ENCODE measurements at places on chromosomes 2 and 18. TPM values are rescaled to one million over a fixed set of nuclear protein-coding genes. Genes with fewer than 3 reads are reported as not detected.

Gene LRRTM4
- total RNA-seq: not detected

Gene DTNB
- total RNA-seq: 5.4 TPM

Gene M1AP
- total RNA-seq: not detected

Gene REEP1
- not detected for total RNA-seq

Gene ALLC
- not detected for total RNA-seq

Gene GPR45
- total RNA-seq: not detected

Gene GAL3ST2
- total RNA-seq: not detected

Gene NEURL3
- not detected for total RNA-seq

Gene KCNIP3
- 1.7 TPM for total RNA-seq

Gene CHST9
- not detected for total RNA-seq

Gene SP5
- not detected for total RNA-seq

Gene MSTN
- 0.26 TPM for total RNA-seq

Gene PDK1
- 5.9 TPM for total RNA-seq

Gene MYCN
- total RNA-seq: not detected

Gene ASXL3
- total RNA-seq: 0.66 TPM

Gene SNED1
- total RNA-seq: 39.5 TPM

Gene RAB27B
- total RNA-seq: 0.77 TPM

Gene C18orf32
- 11.9 TPM for total RNA-seq

Gene ALPP
- total RNA-seq: not detected

Gene RABL2A
- total RNA-seq: 6.9 TPM

Gene CABLES1
- total RNA-seq: 15.7 TPM

Gene ITSN2
- total RNA-seq: 43.4 TPM

Gene GALR1
- total RNA-seq: not detected

Gene TXNDC2
- not detected for total RNA-seq

Gene UCN
- total RNA-seq: 1.2 TPM

Gene CYTIP
- not detected for total RNA-seq

Gene SLC5A7
- not detected for total RNA-seq

Gene MRO
- under 0.01 TPM for total RNA-seq

Gene UGT1A10
- total RNA-seq: not detected

Gene TFPI
- 111 TPM for total RNA-seq

Gene SPP2
- total RNA-seq: not detected

Gene SLC23A3
- 1.8 TPM for total RNA-seq

Gene NPHP1
- 5.0 TPM for total RNA-seq
